ENCODE measurements at places on chromosomes 5 and 9.

GRCh38 chr5:68147659-68148058 lies 67.9 kb upstream of the PIK3R1 start:
- DNase-seq, result no peak

DNA sequence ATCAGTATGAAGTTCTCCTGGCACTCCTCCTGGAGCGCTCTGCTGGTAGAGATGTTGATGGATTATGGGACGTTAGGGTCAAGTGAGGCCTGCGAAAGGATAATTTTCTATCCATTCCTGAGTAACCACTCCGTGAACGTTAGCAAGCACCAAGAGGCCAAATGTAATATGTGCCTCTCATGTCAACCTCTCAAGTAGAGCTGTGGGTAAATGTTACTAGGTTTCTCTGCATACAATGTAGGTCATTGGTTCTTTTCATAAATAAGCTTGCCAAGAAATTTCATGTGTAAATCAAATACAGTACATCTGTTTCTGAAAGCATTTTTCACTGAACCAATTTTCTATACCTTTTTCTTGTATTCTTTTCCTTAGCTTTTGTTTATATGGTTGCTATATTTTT lies 126.3 kb downstream of the KDM4C start:
- no peak for DNase-seq

DNA sequence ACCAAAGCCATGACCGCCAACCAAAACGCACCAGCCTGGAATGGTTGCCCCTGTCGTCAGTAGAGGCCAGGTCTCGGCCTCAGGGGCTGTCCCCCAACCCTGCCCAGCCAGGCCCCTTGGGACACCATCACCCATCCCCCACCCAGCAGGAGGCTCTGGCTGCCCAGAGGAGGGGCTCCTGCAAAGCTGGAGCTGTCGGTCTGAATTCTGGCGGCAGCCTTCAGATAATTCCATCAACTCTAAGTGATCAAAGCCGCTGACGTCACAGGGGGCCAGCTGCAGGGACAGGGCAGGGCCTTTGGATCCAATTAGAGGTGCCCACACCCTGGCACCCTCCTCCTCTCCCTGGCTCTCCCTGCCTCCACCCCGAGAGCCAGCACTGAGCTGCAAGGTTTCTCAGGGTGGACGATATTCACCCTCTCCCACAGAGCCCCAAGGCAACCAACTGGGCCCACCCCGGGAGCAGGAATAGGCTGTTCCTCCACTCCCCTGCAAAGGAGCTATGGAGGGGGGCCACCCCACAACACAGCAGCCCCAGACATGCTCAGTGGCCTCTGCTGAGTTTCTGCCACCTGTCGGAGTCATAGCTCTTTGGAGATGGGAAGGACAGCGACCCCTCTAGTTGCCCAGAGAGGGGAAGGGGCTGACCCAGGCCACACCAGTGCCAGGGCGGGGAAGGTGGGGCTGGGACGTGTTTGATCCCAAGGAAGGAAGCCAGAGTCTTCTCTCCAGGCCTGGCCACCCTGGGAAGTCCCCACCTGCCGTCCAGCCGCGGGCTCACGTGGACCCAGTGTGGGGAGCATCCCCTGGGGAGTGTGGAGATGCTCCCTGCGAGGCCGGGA lies 78.4 kb downstream of the NTNG2 start:
- no peak for DNase-seq

GRCh38 chr9:11931751-11932150 lies 761.4 kb upstream of the TYRP1 start:
- DNase-seq, result no peak

- no peak for DNase-seq
These were observed 7.9 kb upstream of the FAT2 start for GRCh38 chr5:151598984-151599383.

DNA sequence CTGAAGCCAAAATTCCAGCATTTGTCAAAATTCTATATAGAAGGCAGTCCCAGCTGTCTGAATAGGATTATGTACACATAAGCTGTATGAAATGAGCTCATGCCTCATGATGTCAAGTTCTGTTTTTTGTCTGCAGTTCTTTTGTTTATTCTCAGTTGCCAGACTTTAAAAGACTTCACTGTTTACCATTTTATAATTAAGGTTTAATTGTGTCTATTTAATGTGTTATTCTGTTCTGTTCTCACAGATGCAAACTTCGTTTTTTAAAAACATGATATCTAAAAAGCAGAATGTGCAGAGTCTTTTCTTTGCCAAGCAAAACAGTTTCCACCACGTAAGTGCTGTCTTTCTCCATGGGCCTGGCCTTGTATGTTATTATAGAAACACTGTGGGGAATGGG lies 31.1 kb downstream of the ERAP1 start:
- no peak for DNase-seq

- no peak for DNase-seq
These were observed 244.8 kb downstream of the CSNK1G3 start for GRCh38 chr5:123756816-123757215.

- DNase-seq, result no peak
These were observed 185.8 kb downstream of the PCSK1 start for GRCh38 chr5:96247097-96247701.

DNA sequence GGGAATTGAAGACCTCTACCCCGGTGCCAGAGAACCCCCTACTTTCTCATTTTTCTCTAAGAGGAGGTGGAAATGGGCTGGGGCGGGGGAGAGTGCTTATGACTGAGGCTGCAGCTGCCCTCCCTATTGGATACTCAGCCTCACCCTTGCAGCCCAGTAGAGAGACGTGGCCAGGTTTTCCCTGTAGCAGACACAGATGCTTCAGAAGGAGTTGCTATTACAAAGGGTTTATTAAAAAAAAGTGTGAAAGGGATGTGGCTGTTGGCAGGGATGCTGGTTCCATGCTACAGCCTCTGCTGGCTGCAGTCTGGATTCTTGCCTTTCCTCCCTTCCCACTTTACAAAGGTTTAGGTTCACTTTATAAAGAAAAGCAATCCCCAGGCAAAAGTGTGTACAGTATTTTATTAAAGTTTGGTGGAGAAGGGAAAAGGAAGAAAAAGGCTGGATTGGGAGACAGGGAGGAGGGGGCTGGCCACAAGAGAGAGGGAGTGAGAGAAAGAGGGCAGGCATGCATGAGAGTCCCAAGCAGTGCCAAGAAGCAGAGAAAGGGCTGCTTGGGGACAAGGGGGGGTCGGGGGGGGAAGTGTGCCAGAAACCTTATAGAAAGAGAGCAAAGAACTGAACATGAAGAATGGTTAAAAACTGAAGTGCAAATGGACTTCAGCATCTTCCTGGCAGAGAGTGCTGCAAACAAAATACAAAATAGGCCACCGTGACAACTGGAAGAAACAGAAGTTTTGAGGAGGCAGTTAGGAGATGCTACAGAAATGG lies 29.5 kb upstream of the NFIB start:
- DNase-seq, result peak; percentile 18

GRCh38 chr5:144122641-144123040 lies 47.8 kb downstream of the YIPF5 start:
- DNase-seq, result no peak

DNA sequence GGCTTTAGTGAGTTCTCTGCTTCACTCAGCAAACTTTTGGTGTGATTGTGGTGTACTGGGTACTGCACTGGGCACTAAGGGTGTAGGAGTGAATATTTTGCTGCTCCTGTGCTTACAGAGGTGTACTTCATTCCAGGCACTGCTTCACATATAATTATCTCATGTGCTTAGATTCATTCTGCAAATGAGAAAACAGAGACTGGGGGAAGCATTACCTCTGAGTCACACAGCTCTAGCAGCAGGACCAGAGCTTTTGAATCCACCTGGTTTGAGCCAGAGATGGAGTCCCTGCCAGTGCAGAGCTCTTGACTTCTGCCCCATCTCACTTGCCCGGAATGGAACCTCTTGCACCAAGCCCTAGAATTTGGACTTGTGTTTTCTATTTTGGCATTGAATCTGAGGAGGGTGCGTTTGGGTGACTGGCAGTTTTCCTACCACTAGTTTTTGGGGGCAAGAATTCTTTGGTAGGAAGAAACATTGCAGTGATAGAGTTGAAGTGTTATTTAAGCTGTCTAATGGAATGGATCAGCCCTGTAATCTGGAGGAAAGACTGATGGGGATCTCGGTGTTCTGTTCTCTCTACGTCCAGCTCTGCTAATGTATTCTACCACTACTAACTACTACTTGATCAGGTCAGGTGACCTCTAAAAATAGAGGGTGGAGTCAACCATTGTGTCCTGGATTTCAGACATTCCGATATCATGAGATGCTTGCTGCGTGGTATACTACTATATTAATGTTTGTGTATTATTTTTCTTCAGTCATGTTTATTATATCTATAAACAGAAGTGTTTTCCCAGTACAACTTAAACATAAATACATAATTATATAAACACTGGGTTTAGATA lies 2.5 kb downstream of the ARHGAP26 start:
- DNase-seq, result no peak

DNA sequence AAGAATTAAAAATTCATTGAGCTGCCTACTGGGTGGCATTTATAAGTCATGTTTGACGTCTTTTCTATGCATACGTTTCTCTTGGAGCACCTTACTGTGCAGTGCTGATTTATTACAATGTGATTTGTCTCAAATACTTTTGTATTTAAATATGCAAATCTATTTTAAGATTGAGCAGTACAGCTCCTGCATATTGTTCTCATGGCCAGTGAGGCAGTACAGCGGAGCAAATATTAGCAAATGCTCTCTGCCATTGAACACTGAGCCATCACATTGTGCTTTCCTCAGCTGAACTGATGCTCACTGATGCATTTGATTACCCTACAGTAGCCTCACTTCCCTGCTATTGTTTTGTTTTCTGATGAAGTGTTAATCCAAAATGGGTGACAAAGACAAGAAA lies 149.6 kb downstream of the HTR1A start:
- DNase-seq, result no peak

DNA sequence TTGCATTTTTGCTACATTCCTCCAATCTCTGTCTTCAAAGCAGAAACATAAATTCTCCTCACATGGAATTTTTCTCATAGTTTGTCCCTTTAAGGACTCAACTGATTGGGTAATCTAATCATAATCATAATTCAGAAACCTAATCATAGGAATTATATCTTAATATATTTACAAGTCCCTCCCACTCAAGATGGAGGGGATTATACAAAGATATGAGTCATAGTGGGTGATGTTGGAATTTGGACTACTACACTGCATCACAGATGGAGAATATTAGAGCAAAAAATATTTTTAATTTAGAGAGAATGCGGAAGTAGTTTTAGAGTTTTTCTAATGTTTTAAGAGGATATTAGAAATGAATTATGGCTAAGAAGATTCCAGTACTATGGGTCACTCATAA lies 1034.0 kb downstream of the DTWD2 start:
- DNase-seq, result no peak

DNA sequence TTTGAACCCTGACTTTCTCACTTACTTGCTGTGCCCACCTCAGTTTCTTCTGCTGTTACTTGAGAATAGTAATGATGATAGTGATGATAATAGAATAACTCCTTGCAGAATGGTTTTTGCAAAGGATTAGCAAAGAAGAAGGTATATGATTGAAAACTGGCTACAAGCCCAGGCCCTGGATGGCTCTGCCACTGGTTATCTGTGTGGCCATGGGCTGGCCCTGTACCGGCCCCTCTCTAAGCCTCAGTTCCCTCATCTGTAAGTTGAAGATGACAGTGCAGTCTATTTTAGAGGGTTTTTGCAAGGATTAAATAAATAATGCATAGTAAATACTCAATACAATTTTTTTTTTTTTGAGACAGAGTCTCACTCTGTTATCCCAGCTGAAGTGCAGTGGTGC lies 6.2 kb downstream of the TTLL11 start:
- no peak for DNase-seq

GRCh38 chr9:135704483-135704882 lies 2.5 kb downstream of the KCNT1 start:
- DNase-seq, result no peak

DNA sequence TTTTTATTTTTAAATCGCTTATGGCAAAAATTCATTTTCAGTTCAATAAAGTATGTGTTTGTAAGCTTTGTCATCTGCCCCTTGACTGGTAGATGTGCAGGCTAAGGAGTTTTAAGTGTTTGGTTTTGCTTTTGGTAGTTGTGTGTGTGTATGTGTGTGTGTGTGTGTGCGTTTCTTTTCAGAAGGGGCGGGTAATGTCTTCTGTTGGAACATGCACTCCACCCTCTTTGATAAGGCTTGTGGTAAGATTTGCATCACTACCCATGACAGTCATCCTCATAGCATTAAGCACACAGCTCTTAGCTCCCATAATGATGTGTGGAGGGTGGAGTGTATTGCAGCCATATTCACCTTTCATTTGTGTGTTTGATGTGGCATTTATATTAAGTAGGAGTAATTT lies 92.1 kb upstream of the FSD1L start:
- DNase-seq, result no peak

DNA sequence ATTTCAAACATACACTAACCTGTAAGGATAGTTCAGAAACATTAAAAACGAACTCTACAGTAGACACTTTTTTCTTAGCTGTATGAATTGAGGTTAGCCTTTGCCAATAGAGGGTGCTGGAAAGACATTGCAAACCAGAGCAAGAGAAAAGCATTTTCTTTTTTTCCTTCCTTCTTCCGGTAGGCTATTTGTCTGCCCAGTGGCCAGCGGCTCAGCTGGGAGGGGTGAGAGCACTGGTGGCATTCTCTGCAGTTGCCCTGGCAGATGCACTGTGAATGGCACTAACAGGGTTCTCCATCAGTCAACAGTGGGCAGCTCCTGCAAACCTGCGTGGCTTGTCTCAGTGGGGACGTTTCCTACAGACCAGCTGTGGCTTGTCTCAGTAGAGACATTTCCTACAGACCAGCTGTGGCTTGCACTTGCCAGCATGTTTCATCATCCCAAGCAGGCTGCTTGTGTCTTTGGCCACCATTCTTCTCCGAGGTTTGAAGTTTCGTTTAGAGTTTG lies 984.5 kb upstream of the CDH18 start:
- peak; percentile 30 for DNase-seq

GRCh38 chr5:66503203-66503789 lies 92.9 kb upstream of the MAST4 start:
- DNase-seq, result no peak

All from NCI-H1694 treated with DMSO at 0.1 percent for 48 hours (cell line).